Stimulated activated CD8-positive, alpha-beta memory T cell treated with anti-CD3 and anti-CD28 coated beads, Interleukin-15, amount 100 ng/mL, for 1 hour (primary cell): ENCODE measurements at places on chromosomes 5 and 9.

- no peak for DNase-seq
Observed at GRCh38 chr5:163276466-163276865, 160.9 kb upstream of the CCNG1 start.

DNA sequence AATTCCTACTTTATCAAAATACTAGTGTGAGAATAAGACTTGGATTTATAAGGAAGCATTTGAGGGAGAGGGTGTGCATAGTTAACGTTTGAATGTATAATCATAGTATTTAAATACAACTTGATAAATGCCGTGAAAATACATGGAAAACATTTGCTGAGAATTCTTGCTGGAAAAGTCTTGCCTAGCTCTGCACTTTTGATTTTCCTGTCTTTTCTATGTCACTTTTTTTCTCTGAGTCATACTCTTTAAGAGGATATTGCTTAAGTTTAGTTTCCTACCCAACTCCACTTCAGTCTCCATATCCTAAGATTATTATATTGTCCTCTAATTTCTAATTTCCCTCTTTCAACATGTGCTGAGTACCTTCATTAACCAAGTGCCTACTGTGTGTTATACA, 616.6 kb upstream of the SEMA6A start:
- no peak for DNase-seq

- no peak for DNase-seq
Observed at GRCh38 chr5:171162596-171162995, 146.5 kb upstream of the TLX3 start.

DNA sequence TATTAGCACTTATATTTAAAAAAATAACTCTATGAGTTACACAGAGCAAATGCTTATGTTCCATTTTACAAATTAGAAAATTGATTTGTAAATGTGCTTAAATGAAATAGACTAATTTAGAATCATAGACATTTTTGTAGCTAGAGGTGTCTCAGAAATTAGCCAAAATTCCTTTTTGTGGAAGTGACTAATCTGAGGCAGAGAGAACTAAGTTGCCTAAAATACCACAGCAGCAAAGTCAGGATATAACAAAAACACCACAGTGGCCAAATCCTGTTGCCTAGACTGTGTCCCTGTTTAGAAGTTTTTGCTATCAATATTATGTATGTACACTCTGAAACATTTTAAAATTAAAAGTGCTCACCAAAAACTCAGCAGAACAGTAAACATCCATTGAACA, 18.7 kb downstream of the ADAMTSL1 start:
- no peak for DNase-seq

DNA sequence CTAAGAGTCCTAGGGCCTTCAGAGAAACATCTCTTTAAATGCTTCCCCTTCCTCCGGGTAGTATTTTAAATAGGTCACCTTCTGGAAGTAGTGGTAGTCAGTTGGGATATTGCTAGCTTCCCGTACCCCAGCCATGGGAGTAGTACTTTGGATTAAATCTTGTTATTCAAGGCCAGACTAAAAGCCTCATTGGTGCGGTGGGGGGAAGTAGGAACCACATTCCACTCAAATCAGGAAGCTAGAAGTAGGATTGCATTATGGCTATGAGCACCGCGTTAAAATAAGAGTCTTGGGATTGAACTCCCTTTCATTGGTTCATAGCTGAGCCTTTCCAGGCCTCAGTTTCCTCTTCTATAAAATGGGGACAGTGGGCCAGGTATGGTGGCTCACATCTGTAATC, 6.7 kb downstream of the KCNIP1 start:
- DNase-seq: no peak

DNA sequence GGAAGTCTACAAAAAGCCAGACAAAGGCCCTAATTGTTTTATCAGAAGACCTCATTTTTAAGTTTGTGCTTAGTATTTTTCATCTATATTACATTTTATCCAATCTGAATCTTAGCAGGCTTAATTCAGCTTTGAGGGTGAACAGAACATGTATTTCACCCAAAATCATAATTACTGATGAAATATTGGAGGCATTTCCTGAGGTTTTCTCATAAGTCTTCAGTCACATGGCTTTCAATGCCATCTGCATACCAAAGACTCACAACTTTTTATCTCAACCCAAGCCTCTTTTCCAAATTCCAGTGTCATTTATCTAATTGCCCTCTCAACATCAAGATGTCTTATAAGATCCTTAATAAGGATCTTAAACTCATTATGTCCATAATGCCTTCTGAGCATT, 150.8 kb downstream of the TTC39B start:
- DNase-seq: no peak

DNA sequence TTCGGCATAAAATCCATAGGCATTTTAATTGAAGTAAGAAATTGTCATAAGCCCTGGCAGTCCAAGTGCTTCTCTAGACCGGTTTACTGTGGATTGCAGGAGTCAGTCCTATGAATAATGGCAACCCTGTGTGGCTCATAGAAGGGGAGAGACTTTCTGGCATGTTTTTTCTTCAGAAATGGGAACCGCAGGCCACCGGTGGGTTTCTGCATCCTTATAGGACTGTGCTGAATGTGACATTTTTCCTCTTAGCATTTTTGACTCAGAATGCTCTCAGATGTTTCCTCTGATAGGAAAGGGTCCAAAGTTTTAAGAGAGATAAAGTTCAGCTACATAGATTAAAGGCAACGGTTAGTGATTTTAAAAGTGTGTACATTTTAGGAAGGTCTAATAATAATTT, 6.3 kb downstream of the DAPK1 start:
- no peak for DNase-seq

DNA sequence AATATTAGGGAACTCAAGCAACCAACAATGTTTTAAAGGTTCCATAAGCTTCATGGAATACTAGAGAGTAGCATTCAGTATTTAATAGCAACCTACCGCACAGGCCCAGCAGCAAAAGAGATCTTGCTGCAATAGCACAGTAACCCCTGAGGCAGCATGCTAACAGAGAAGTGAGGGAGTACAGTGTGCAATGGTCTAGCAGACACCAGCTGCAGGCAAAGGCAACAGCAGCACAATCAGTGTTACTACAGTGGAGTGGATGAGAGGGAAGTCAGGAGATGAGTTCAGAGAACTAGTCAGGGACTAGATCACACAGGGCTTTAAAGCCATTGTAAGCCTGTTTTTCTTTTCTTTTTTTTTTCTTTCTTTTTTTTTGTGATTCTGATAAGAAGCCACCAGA, 2.8 kb downstream of the TICAM2 start:
- DNase-seq: no peak

DNA sequence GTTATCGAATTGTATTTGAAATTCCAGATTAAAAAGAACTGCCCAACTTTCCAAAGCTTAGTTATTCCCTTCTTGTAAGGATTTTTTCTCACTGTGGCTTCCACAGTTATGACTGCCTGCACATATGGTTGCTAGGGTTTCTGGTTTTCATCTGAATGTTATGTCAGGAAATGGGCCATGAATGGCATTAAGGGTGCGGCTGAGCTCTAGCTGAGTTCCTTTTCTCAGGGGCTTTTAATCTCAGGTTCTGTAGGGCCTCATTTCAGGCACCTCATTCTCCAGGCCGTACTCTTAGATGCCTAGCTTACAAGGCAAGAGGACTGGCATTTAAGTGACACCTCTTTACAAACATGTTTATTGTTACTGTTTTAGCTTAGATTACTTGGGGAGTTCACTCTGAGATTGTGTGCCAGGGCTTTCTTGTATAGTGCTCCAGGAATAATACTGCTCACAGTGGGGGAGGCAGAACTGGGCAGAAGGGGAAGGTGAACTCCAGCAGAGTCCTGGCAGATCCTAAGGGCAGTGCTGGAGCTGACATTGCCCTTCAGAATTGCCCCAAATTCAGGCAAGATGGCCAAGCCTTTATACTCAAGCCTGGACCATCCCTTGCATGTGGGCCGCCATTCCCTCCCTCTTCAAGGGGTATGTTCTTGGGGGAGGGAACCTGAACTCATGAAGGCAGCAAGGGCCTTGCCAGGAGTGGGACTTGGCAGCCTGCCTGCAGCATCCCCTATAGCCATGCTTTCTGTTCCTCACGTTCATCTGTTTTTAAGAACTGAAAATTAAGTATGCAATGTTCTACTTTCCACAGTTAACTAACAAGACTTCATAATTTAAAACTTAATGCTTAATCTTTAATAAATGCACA, 111.5 kb downstream of the KDM4C start:
- DNase-seq: no peak
